Progenitor cell of endocrine pancreas (in vitro differentiated cells): ENCODE measurements at places on chromosomes 3 and 15. TPM values are rescaled to one million over a fixed set of nuclear protein-coding genes. Genes with fewer than 3 reads are reported as not detected.

DNA sequence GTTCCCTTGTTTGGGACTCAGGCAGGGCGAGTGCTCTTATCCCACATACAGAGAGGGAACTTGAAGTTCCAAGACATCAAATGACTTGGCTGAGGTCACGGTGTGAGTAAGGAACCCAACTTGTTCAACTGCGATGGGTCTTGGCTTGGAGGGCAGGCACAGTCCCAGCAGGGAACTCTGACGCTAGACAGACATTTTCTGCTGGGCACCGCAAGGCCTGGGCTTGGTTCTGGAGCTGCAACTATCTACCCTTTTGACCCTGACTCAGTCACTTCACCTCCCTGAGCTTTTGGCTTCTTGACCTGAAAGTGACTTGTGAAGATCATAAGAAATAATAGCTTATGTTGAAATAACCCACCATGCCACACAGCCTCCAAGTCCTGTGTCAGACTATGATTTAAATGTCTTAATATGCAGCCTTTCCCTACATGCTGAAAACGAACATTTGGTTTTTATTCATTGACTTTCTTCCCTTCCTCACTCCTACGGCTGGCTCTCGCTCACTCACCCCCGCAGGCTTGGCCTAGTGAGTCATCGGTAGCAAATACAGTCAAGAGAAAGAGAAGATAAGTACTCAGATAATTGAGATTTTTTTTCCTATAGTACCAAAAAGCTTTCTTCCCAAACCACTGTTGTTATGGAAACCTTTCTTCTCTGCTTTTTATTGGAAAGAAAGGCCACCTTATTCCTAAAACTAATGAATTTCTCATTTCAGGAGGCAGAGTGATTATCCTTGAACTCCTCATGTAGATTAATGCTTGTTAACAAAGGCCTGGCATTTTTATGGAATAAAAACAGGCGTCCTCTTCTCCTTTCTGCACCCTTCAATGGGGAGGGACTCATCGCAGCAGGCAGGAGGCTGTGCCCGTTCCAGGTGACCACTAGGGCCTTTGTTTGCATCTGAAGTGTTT lies 178.4 kb downstream of the ATP10A start:
- no peak for DNase-seq

DNA sequence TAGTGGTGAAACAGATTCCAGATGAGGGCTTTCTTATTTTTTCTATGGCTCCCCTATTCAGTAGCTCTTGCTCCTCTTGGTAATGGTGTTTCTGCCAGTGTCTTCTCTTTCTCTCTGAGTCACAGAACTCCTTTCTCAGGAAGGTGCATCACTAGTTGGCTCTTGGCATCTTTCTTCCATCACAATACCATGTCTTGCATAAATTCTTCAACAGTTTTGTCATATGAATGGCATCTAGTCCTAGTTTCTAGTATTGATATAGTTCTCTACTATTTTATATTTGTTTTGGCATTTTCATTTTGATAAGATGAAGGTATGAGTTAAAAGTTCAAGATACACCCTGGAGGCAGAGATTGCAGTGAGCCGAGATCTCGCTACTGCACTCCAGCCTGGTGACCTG lies 51.0 kb downstream of the REC114 start:
- no peak for DNase-seq

GRCh38 chr15:67869701-67870100 lies 29.9 kb upstream of the RNU6-1 start:
- DNase-seq: no peak

GRCh38 chr3:128424508-128425069 lies 42.1 kb downstream of the DNAJB8 start:
- no peak for DNase-seq

DNA sequence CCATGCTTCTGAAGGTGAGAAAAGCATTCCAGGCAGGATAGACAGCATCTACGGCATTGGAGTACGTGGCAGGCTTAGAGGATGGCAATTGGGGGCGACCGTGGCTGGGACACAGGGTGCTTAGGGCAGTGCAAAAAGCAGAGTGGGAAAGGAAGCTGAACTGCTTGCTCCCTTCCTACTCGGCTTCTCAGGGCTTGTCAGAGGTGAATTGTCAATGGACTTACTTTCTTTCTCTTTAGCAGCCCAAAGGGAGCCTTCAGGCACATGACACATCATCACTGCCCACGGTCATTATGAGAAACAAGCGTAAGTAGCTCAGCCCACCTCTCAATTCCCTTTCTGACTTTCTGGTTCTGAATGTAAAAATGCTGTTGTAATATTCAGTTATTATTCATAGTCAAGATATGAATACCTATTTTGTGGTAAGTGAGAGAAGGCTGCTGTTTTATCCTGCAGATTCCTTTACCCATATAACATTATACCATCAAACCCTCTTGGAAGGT lies 84.3 kb downstream of the KLHL25 start:
- DNase-seq: no peak

The SYNPR gene
- total RNA-seq: 13.2 and 13.3 TPM in 2 replicates
